ENCODE measurements at places on chromosomes 7 and 10.

DNA sequence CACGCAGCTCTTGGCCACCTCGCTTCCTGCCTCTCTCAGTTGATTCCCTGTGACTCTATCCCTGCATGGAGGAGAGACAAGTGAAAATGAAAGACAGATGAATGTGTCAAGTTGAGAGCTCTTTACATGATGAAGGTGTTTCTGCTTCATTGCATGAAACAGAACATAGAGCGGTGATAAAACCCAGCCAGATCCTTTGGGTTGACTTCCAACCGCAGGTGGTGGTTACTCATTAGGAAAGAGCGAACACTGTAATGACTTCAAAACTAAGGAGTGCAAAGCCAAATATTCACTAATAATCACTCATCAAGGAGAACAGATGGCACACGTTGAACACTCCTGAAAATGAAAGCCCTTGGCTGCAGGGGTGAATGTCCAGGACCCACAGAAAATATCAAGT, 31.8 kb upstream of the WDR11 start:
- no peak for DNase-seq

DNA sequence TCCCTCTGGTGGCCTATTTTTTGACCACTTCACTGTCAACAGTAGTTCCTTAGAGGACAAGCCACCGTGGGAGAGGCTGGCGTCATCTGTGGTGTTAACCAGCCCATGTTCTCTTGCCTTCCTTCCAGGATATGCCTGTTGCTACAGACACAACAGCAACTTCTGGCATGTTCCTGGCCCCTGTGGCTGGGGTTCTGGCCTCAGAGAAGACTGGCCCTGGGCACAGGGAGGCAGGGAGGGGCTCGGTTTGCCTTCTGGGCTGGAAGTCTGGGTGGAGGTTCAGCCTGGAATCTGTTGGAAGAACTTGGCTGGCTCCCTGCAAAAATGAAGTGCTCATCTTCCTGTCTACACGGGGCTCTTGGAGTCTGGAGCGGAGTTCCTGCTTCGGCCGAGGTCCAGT, 25.7 kb downstream of the GOLGA7B start:
- no peak for DNase-seq

DNA sequence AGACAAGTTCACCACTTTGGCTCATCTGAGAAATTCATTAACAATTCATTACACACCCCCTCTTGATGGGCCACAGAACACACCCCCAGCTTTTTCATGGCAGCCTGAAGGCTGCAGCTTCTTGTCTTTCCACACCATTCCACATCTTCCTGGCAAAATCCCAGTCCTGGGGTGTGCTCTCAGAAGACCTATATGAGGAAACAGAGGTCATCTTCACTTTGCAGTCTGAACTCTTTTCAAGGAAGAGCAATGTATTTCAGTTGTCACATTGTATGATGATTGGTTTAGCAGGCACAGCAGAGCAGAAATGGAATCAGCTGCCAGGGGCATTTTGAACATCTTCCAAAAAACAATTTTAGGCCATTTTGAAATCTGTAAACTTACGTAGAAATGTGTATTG, 7.8 kb upstream of the LRRC27 start:
- DNase-seq = no peak

GRCh38 chr10:32139223-32140073, 83.2 kb upstream of the KIF5B start:
- peak; percentile 71 for DNase-seq

- DNase-seq = no peak
These were observed 256.4 kb downstream of the ABCA13 start for GRCh38 chr7:48427671-48428070.

- DNase-seq = no peak
These were observed 1.9 kb upstream of the FAM170B start for GRCh38 chr10:49135575-49136313.

DNA sequence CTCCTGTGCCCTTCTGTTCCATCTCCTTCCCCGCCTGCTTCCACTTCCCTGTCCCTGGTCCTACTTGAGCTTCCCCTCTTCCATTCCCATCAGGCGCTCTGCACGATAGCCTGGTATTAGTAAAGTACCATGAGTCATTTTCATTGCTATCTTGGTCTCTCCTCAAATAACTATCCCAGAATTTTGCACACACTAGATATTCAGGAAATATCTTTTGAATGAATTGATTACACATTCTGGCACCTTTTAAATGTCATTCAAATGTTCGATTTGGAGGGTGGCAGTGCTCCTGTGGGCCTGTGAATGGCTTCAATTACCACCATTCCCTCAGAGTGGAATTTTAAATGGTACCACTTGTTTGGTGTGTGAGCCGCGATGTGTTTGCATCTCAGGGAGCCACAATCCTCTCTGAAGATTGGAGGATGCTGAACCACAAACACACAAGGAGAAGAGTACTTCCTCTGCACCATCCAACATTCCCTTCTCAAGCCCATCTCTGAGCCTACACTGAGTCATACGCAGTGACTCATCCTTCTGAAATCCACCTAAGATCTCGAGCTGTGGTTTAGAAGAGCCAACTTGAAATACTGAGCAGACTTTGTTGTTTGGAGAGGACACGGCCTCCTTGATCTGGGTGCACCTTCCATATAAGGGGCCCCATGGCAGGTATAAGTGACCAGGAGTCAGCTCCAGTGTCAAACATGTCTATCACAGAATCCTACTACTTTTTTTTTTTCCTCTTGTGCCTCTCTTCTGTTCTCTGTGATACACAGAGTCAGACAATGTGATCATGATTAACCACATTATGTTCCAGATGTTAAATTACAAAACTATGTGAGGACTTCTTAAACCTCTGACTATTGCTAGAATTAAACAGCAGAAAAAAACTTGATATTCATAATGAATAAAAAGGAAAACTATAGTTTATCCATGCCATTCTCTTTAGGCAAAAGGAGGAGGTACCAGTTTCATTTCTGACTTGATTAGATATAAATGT, 81.9 kb downstream of the BMPER start:
- DNase-seq = no peak

DNA sequence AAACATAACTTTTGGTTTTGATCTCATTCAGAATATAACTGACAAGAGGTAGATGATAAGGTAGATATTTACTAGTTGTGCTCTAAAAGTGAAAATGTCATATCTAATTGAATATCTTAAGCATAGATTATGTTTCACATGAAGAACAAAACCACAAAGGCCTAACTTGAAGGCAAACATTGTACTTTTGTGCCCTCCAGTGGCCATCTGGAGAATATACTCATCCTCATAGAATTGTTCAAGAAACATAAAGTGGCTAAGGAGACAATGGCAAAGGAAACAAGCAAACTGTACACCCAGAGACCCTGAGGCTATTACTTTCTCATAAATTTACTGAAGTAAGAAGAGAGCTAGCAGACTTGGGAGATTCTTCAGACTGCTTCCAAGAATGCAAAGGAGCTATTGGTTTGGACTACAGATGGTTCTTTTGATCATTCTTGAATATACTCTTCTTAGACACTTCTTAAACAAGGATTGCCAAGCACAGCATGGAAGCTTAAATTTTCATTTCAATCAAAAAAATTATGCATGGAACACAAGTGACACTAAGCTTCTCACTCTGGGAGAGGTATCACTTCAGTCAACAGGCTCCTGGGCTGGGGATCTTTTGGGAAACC, 98.2 kb upstream of the DKK1 start:
- peak; percentile 65 for DNase-seq

DNA sequence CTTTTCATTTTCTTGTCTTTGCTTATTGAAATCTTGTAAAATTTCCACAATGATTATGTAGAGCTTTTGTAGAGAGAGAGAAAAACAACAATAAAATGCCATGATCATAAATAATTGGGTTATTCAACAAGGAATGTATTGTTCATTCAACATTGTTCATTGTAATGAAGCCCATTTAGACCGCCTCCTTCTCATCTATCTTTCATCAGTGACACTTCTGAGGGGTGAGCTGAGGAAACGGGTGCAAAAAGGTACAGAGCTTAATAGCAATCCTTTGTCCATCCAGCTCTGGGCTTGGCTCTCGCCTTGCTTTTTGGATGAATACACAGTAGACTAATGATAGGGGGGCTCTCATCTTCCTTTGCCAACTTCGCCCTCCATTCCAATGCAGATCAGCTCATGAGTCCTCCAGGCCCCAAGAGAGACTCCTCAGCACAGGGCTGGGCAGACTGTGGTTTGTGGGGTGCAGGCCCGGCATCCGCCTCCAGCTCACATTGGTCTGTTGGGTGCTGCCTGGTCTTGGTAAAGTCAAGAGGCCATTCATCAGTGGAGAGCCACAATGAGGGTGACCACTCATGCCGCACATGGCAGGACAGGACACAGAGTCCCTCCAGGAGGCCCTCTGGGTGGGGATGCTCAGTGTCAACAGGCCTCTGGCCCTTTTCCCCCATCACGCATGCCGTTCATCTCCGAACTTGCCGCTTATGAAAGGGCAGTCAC, 17.9 kb upstream of the PPA1 start:
- no peak for DNase-seq
